ENCODE measurements at places on chromosomes 11 and 22.

- DNase-seq: no peak
Measured at GRCh38 chr11:133832991-133833897, 12.1 kb downstream of the SPATA19 start.

GRCh38 chr11:121534131-121535093 is 81.6 kb upstream of the SORL1-AS1 start:
- no peak for DNase-seq

DNA sequence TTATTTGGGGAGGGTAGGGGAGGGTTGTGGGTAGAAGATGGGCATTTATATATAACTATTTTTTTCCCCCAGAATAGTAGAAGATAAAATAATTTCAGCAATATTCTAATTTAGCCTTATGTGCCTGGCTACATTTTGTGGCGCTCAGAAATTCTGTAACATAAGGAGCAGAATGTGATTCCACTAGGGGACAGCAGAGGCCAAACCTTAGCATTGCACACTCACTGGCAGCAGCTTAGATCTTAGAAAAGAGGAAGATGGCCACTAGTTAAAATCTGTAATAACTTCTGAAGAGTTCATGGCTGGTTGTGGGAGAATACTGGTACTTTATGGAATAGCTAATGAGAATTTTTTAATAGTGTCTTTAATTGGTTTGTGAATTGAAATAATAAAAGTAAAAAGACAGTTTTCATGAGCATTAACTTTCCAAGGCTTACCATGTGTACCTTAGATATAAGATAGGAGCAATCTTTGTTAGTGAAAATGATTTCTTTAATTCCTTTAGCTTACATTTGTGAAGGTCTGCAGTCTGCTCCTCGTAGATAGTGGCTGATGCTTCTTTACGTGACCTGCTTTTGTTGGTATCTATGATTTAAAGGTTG is 33.1 kb downstream of the DDX10 start:
- DNase-seq: peak; percentile 50

GRCh38 chr11:102305352-102306047 is 11.8 kb upstream of the BIRC3 start:
- no peak for DNase-seq

GRCh38 chr11:115677190-115677589 is 173.0 kb upstream of the CADM1 start:
- no peak for DNase-seq

- DNase-seq: no peak
Measured at GRCh38 chr11:135075740-135076139, 663.7 kb upstream of the B3GAT1 start.

GRCh38 chr11:45704635-45705034 is 39.2 kb upstream of the CHST1 start:
- no peak for DNase-seq

DNA sequence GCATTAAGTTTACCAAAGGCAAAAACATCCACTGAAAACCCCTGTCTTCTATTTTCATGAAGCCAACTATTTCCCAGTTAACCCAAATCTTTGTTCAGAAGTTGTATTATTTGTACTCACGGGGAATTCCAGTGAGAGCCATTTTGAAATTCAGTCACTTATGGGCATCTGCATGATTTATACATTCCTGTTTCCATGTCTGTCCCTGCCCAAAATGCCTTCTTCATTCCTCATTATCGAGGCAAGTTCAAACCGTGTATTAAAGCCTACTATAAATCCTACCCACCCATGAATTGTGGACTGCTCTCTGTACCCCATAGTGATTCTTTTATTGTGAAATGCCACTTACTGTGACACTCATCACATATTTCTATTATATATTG is 772.7 kb downstream of the DLG2 start:
- no peak for DNase-seq

GRCh38 chr22:41828516-41828915 is 4.4 kb upstream of the SREBF2 start:
- no peak for DNase-seq

All from AG09309 (cell line).